IPS-NIHi11 (cell line): ENCODE measurements at places on chromosomes 3 and 15.

GRCh38 chr3:38608086-38608775 lies 41.3 kb downstream of the SCN5A start:
- no peak for DNase-seq

GRCh38 chr3:174675406-174675805 lies 183.7 kb upstream of the NAALADL2 start:
- DNase-seq, result no peak

GRCh38 chr15:42584031-42584765 lies 8.8 kb downstream of the STARD9 start:
- peak; percentile 37 for DNase-seq

DNA sequence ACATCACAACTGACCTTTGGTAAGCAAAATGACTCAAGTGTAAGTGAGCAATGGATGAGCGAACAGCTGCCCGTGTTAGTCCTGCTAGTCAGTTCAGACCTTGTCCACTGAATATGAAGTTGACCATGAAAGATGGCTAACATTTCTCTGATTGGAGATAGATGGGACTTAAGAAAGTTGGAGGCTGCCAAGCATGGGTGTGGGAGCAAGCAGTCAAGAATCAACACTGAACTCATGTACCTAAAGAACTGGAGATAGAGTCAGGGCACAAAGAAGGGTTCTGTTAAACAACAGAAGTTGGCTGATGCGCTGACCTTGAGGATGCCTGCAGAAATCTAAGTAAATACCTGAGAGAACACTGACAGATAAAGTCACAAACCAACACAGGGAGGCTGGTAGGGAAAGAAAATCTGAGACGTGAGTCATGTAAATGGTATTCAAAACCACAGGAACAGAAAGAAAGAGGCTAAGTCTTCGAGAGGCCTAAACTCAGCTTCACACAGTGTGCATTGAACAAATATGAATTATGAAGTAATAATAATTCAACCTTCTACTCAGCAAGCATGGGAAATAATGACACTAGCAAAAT lies 30.7 kb upstream of the ANPEP start:
- DNase-seq, result no peak

DNA sequence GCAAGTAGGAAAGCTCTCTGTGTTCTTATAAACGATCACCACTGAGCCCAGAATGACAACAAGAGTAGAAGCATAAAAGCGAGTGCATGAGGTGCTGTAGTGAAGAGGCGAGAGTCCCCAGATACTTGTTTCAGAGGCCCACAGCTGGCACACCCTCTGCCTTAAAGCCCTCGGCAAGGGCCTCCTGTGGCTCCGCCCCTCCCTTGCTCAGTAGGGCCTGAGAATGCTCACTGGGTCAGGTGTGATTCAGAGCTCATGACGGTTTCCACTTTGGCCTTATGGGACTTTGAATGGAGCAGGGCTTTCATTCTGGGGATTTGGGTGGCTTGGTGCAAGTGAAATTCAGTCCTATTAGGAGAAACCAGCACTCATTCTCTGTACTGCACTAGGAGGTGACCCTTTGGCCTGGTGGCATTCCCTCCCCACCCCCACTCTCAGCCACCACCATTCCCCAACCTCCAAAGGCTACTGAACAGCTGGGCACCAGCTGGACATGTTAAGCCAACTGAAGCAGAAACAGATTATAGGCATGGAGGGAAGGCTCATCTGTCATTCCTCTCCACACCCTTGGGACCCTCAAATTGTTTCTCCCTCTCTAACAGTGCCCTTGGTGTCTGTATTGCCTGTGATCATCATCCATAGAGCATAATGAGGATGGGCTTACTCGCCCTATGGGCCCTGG lies 109.6 kb upstream of the CTDSPL start:
- DNase-seq, result no peak

GRCh38 chr3:74845081-74845480 lies 230.6 kb upstream of the CNTN3 start:
- no peak for DNase-seq

DNA sequence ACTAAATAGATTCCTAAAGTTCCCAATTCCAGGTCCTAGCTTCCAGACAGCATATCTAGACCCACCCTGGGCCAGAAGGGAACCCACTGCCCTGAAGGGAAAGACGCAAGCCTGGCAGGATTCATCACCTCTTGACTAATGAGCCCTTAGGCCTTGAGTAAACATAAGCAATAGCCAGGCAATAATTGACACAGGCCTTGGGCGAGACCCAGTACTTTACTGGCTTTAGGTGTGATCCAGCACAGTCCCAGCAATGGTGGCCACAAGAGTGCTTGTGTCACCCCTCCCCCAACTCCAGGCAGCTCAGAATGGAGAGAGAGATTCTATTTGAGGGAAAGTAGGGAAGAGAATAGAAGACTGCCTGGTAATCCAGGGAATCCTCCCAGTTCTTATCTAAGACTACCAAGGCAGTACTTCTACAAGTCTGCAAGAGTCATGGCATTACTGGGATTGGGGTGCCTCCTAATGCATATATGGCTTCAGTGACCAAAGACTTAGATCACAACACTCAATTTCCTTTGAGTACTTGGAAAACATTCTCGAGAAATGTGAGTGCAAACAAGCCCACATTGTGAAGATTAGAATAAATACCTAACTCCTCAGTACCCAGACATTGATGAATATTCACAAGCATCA lies 30.4 kb upstream of the WWTR1 start:
- no peak for DNase-seq

DNA sequence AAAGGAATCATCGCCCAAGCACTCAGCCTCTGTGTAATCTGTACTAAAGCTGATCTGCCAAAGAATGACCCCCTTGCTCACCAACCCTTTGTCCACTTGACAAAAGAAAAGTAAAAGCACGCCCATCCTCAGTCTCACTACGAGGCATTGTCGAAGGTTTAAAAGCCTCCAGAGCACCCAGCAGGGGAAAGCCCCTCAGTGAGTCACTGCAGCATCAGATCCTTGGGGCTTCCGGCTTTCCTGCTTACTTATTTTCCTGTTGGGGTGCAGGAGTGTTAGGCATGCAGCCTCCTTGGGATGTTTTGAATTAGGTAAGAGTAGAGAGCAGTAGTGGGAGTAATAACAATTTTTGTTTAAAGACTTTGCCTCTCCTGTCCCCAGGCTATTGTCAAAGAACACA lies 216.1 kb downstream of the MTHFS start:
- peak; percentile 41 for DNase-seq

GRCh38 chr3:197189623-197190022 lies 108.8 kb downstream of the DLG1 start:
- no peak for DNase-seq

DNA sequence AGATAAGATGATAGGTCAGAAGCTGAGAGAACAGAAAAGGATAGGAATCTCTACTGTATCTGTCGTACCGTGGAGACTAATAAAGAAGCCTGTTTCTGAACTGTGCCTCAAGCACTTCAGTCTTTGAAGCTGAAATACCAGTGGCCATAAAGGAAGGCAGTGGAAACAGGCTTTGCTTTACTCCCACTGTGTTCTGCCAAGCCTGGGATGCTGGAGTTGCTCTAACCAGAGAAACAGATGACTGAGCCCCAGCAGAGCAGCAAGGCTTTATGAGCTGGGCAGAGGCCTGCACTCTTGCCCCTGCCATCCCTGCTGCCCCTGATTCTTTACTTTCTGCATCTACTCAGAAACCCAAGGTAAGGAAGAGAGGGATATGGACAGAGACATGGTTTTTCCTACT lies 89.4 kb downstream of the PDE8A start:
- no peak for DNase-seq

- DNase-seq, result no peak
Observed at GRCh38 chr3:45545476-45545875, 49.1 kb upstream of the LIMD1 start.

DNA sequence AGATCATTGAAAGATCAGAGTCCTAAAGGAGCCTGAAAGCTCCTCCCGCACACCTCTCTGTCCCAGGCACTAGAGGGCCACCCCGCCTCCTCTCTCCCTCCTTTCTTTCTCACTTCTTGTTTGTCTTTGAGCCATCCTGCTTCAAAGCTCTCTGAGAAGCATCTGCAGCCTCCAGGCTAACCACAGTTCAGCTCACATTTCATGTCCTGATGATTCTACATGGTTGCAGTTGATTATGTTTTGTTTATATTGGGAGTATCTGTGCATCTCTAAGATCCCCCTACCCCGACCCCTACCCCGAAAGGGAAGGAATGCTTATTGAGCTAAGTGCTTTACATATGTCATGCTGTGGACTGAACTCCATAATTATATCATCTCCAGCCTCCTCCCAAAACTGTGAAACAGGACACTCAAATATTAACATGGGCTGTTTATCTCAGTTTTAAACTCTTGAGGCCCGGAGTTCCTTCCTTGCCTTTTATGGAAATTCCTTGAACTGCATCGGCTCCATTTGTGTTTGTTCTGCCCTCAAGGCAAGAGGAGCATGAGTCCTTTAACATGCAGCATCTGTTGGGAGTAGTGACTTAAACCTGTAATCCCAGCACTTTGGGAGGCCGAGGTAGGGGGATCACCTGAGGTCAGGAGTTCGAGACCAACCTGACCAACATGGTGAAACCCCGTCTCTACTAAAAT lies 30.9 kb downstream of the MGLL start:
- peak; percentile 69 for DNase-seq

DNA sequence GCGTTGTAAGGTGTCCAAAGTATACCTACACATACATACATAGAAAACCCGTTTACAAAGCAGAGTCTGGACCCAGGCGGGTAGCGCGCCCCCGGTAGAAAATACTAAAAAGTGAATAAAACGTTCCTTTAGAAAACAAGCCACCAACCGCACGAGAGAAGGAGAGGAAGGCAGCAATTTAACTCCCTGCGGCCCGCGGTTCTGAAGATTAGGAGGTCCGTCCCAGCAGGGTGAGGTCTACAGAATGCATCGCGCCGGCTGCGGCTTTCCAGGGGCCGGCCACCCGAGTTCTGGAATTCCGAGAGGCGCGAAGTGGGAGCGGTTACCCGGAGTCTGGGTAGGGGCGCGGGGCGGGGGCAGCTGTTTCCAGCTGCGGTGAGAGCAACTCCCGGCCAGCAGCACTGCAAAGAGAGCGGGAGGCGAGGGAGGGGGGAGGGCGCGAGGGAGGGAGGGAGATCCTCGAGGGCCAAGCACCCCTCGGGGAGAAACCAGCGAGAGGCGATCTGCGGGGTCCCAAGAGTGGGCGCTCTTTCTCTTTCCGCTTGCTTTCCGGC lies 318.6 kb downstream of the FGF12 start:
- peak; percentile 70 for DNase-seq

DNA sequence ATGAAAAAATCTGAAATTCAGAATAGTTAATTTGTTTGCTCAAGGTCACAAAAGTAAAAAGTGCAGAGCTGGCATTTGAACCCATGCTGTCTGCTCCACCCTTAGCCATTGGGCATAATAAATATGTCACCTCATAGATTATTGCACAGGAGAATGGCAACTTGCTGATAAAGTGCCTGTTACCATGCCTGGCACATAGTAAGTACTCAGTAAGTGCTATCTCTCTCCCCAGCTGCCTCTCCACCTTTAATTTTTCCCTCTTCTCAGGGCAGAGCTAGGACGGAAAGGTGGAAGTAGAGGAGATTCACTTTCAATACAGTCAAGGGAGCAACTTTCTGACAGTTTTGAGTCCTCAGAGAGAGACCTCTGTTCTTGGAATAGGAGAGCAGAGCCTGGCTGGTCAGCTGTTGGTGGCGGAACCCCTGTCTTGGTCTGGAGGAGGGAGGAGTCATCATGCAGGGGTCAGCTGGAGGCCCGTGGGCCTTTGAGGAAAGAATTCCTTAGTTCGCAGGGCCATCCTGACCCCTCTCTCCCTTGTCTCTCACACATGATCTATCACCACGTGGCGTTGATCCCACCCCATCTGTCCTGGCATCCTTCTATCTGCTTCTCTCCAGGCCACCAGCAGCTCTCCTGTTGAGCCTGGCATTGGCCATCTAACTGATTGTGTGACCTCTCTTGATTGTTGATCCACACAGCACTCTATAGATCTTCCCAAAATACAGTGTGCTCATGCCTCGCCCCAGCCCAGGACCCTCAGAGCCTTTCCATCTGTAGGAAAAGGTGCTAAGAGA lies 149.3 kb downstream of the RPLP1 start:
- no peak for DNase-seq

DNA sequence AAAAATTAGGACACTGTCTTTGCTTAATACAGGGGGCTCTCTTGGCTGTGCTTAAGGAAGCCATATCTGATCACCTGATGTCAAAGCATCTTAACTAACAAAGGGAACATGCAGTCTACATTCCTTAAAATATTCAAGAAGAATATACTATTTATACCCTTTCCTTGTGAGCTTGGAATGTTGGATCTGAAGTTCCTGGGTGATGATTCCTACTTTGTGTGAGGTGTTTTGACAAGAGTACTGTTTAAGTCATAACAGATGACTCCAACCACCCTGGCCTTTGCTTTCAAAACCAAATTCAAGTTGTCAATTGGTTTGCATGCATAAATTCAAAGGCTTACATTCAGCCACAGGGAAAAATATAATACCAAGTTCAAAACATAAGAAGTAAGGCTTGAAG lies 862.7 kb upstream of the SEMA6D start:
- no peak for DNase-seq

DNA sequence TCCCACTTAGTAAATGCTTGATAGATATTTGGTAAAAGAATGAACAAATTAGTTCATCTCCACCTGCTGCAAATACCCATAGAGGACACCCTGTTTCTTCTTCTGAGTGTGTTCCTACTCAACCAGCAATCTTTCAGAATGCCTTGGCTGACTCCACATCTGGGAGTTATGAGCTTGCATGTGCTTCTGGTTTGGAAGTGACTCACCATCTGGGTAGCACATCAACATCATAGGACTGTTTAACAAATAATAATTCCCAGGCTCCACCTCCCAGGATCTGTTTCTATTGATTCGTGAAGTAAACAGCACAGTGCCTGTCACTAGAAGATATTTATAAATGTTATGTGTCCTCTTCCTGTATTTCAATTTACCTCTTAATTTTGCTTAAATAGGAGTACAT lies 580.1 kb downstream of the ROBO2 start:
- no peak for DNase-seq

DNA sequence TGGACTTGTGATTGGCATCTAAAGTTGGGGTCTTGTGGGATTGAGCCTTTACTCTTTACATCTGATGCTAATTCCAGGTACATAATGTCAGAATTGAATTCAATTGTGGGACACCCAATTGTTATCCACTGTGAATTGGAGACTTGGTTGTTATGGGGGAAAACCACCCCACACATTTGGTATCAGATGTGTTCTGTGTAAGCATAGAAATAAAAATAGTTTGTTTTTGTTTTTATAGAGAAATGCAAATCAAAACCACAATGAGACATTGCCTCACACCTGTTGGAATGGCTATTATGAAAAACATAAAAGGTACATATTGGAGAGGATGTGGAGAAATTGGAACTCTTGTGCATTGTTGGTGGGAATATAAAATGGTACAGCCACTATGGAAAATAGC lies 58.5 kb downstream of the CPA3 start:
- DNase-seq, result no peak

DNA sequence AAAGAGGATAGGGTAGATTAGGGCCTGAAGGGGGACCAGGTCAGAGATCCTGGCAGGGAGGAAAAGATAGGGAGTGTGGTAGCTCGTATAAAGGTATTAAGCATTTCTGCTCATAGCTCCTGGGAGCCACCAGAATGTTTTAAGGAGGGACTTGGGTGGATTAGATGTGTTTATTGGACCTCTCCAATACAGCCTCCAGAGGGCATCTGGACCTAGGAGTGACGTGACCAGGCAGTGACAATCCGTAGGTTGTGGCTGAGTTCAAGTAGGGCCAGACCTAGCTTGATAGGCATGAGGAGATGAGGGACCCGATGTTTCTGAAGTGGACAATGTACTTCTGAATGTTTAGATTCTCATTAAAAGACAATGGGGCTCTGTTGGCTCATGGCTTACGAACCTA lies 435.2 kb downstream of the MCTP2 start:
- no peak for DNase-seq

- DNase-seq, result no peak
Observed at GRCh38 chr15:61605343-61605742, 376.2 kb upstream of the RORA start.

GRCh38 chr3:149203758-149204157 lies 17.9 kb downstream of the CP start:
- no peak for DNase-seq
